Sigmoid colon (tissue), 7 donors: ENCODE measurements at places on chromosomes 11 and 22.
A peak's percentile ranks its signal among the peaks of the same experiment; 100 is the strongest.

- DNase-seq, result peak; percentile 91
These were observed 758 bp downstream of the MCAM start for GRCh38 chr11:119316016-119316728.

DNA sequence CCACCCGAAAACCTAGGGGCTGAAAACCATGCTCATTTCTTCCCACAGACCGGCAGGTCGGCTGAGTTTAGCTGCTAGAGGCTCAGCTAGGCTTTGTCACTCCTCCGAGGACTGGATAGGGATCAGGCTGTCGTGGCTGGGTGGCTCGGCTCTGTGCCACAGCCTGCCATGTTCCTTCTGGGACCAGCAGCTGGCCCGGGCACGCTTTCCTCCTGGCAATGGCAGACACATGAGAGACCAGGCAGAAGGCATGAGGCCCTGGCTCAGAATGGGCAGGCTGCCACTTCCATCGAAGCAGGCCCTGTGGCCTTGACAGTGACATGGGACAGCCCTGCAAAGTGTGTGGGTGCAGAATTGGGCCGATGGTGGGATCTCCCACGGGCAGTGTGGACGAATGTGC, 20.9 kb downstream of the PARVG start:
- DNase-seq, result peak; percentile 52

DNA sequence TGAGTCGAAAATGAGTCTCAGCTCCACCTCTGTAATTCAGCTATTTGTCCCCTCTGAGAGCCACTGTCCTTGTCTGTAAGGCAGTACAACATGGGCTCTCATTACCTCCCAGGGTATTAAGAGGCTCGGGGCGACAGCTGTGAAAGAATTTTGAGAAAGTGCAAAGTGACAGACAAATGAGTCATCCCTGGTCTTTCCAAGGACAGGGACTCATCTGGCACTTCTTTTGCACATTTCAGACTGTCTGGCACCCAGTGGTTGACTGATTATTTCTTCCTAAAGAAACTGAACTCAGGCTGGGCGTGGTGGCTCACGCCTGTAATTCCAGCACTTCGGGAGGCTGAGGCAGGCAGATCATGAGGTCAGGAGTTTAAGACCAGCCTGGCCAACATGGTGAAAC, 62.1 kb upstream of the ARFGAP3 start:
- peak; percentile 46 for DNase-seq

GRCh38 chr11:6862961-6863360, at the start of gene OR10A2:
Gene OR10A2, plus strand, starts transcription at chr11:6863057. Its CDS starts 6,698 bp downstream, at chr11:6869755.
- no peak for DNase-seq

DNA sequence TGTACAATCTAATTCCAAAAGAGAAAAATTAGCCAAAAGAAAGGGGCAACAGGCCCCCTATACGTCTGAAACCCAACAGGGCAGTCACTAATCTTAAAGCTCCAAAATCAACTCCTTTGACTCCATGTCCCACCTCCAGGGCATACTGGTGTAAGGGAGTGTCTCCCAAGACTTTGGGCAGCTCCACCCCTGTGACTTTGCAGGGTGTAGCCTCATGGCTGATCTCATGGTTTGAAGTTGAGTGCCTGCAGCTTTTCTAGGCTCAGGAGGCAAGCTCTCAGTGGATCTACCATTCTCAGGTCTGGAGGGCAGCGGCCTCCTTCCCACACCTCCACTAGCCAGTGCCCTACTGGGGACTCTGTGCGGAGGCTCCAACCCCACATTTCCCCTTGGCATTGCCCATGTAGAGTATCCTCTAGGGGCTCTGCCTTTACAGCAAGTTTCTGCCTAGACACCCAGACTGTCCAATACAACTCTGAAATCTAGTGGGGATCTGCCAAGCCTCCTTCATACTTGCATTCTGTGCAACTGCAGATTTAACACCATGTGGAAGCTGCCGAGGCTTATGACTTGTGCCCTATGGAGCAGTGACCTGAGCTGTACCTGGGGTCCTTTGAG, 94.5 kb downstream of the TRIM29 start:
- no peak for DNase-seq

GRCh38 chr11:67996622-67997474, 7.0 kb downstream of the UNC93B1 start:
- DNase-seq, result no peak

- no peak for DNase-seq
These were observed 3.8 kb downstream of the ACY3 start for GRCh38 chr11:67646535-67647336.

DNA sequence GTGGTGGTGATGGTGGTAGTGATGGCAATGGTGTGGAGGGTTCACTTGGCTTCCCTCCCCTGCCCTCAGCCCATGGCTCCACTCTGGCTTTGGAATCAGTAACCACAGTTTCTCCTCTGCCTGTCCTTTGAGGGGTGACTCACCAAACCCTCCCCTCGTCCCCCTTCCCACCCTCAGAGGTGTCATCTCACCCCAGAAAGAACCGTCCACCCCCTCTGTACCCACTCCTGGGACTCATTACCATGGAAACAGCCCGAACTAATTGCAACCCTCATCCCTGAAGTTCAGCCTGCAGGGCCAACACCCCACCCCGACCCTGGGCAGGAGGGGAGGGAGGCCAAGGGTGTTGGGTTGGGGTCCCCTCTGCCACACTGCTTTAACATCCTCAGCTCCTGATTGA, 26.6 kb downstream of the PHLDB1 start:
- DNase-seq, result no peak

DNA sequence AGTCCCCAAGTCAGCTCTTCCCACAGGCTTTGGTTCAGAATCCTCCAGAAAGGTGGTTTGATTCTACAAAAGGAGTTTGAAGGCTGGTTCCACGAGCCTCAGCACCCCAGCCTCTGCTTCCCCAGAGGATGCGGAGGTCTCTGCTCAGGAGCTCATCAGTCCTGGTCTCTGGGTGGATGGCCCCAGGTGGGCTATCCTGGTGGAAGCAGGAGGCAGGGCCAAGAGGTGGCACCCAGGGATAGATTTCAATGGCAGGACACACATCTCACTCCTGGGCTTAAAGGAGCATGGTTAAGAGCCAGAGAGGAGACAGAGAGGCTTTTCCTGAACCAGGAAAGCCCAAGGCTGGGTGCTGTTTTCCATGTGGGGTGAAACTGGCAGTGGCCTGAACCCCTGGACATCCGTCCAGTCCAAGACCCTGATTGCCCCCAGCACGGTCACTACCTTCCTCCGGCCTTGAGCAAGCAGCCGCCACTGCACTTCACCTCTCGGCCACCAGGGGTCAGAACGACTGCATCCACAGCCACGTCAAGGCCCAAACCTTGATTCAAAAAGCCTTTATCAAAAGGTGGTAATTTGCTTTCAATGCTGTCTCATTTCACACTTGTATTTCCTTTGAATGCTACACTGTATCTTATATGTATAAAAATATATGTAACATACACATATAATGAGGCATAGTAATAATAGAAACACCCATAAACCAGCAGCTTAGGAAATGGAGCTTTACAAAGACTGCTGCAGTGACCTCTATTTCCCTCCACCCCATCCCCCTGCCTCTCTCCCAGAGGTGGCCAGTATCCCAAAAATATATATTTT, 19.3 kb upstream of the FXYD2 start:
- DNase-seq, result peak; percentile 88
